GM12878 (cell line): ENCODE measurements at places on chromosomes 6 and 20. TPM values are rescaled to one million over a fixed set of nuclear protein-coding genes. Genes with fewer than 3 reads are reported as not detected.
A peak's percentile ranks its signal among the peaks of the same experiment; 100 is the strongest.

The SNPH gene
- total RNA-seq: 0.31 and 0.53 TPM in 2 replicates

The TREM2 gene
- not detected in 2 replicates for total RNA-seq

- no peaks in the 10 kb centered on the region for H3K27me3 ChIP-seq
- peaks cover 4% of the 10 kb centered on the region; the same call in 1 of the 2 replicates for H3K4me1 ChIP-seq
- H3K36me3 ChIP-seq: no peaks in the 10 kb centered on the region
- no peak overlapping the region for H3K4me3 ChIP-seq
- DNase-seq: no peak
- H3K27ac ChIP-seq: no peak overlapping the region
Observed at GRCh38 chr6:153957394-153957793, 81.6 kb upstream of the OPRM1 start.

The ATAT1 gene
- 7.1 and 9.0 TPM in 2 replicates for total RNA-seq

DNA sequence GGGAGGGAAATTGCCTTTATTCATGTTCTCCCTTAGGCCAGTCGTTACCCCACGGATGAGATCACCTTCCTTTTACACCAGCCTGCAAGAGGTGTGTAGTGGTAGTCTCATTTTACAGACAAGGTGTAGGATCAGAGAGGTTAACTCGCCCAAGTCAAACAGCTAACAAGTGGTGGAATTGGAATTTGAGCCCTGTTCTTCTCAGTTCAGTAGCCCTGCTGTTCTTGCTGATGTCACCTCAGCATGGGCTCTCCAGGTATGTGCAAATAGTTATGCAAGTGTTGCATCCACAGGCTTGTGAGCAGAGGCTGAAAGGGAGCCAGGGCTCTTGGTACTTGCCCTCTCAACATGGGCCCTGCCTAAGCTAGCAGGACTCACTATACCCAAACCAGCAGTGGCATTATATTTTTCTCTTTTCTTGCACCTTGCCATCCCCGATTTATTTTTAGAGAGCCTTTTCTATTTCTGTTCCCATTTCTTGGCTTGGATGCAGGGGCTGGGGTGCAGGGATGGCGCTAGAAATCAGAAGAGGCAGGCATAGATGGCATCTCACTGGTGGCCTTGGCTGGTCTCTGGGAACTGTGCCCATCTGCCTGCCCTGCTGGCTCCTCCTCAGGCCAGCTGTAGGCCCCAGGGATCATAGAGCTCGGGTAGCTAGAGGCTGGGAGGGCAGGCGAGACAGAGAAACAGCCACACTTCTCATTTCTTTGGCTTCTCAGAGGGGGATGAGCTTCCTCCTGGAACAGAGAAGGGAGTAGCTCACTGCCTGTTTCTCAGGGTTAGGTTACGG lies 18.2 kb downstream of the PPARD start:
- no peak for DNase-seq
- H3K36me3 ChIP-seq: peaks cover 14% of the 10 kb centered on the region; the same call in 1 of the 2 replicates
- H3K4me1 ChIP-seq: peaks cover 4% of the 10 kb centered on the region; the same call in 1 of the 2 replicates
- H3K4me3 ChIP-seq: no peak overlapping the region

GRCh38 chr6:75244063-75244584 lies 523 bp upstream of the COX7A2 start:
- no peaks in the 10 kb centered on the region for H3K4me1 ChIP-seq
- H3K27ac ChIP-seq: peak overlapping the region; percentile 97
- no peaks in the 10 kb centered on the region for H3K27me3 ChIP-seq
- peak overlapping the region; percentile 65 for H3K4me3 ChIP-seq
- DNase-seq: no peak

DNA sequence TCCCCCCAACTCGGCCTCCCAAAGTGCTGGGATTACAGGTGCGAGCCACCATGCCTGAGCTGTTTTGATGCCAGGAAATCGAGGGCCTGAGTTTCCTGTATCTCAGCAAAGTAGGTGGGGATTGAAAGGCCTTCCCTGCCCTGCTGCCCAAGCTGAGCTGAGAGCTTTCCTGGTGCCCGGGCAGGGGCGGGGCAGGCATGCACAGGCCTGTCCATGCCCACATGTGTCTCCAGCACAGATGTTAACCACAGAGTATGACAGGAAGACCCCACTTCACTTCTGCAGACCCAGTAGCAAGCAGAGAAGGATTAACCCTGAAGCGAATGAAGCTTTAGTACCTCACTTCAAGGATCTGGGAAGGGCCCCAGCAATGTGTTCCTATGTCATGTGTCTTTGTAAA lies 66.0 kb downstream of the GPR6 start:
- DNase-seq: no peak
- no peak overlapping the region for H3K4me3 ChIP-seq
- no peaks in the 10 kb centered on the region for H3K36me3 ChIP-seq

- no peak for DNase-seq
- H3K27me3 ChIP-seq: no peaks in the 10 kb centered on the region
- H3K4me3 ChIP-seq: no peak overlapping the region
- H3K4me1 ChIP-seq: peaks cover 7% of the 10 kb centered on the region
Observed at GRCh38 chr6:149443411-149444181, 41.2 kb downstream of the ZC3H12D start.

- H3K27me3 ChIP-seq: peaks cover 3% of the 10 kb centered on the region
- H3K27ac ChIP-seq: no peak overlapping the region
- no peak for DNase-seq
- H3K4me3 ChIP-seq: no peak overlapping the region
- H3K4me1 ChIP-seq: no peaks in the 10 kb centered on the region
Observed at GRCh38 chr6:40524797-40525585, 62.2 kb downstream of the LRFN2 start.
